ENCODE measurements at places on chromosomes 7 and 10.

DNA sequence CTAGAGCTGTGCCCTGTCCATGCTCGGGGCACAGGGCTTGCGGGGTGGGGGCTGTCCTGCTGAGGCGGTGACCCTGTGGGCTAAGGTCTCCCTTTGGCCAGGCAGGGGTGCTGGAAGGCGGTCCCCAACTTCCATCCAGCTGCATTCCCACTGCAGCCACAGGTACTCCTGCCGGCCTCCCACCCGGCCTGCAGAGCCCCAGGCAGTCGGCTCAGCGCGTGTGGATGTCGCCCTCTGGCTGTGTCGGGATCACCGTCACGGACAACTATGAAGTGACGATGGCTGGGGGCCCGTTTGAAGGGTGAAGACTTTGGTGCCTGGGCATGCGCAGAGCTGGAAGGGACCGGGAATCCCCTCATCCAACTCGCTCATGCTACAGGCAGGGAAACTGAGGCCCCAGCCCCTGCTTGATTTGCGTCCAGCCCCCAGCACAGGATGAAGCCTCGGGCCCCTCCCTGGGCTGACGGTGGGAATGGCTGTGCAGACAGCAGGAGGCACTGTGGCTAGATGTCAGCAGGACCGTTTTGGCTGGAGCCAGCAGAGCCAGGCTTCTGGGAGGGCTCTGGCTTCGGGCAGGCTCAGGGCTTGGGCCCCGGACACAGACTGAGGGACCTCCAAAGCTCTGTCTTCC, 2.3 kb upstream of the TMEM184A start:
- DNase-seq = peak; percentile 27

DNA sequence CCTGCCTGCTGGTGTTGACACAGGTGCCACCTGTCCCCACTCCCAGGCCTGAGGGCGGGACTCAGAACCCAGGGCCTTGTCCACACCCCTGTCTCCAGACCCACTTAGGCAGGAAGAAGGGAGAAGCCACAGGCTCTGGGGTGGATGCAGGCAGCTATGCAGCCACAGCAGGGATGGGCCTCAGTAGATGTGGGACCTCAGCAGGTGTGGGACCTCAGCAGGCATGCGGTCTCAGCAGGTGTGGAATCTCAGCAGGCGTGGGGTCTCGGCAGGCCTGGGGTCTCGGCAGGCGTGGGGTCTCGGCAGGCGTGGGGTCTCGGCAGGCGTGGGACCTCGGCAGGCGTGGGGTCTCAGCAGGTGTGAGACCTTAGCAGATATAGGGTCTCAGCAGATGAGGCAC, 118.0 kb upstream of the PITRM1 start:
- no peak for DNase-seq

- no peak for DNase-seq
Measured at GRCh38 chr10:88270871-88271713, 312.0 kb downstream of the RNLS start.

DNA sequence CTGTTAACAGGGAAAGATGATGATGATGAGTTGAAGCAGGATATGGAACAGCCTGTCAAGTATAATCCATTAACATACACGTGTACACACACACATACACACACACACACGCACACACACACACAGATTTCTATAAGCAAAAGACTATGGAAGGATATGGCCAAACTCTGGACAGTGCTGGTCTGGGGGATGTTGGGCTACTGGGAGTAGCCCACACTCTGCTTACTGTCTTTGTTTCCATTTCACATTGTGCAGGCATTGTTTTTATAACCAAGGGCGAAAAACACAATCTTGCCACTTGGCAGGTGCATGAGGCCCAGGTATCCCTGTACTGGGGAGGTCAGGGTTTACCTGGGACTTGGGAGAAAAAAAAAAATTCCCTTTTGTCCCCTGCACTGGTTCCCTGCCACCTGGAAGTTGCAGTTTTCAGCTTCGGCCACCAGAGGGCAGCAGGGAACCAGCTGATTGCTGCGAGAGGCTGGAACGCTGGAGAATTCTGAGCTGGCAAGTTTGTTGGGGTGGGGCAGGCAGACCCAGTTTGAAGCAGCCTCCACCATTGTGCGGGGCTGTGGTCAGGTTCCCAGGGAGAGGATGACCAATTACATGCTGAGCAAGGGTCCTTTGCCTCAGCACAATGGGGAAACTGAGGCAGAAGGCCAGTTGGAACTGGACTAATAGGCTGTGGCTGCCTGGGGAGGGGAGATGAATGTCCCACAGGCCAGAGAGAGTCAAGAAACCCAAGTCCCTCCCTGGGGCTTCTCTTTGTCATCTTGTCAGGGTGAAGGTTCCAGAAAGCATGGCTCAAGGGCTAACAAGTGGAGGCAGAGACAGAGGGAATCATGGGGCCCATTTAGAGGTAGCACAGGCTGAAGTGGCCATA, 27.3 kb downstream of the PPIF start:
- DNase-seq = peak; percentile 69

All from SK-MEL-5 (cell line).